Thoracic aorta (tissue), 2 donors: ENCODE measurements at places on chromosomes 5 and 9. TPM values are rescaled to one million over a fixed set of nuclear protein-coding genes. Genes with fewer than 3 reads are reported as not detected.

GRCh38 chr5:17441351-17441750 is 56.7 kb upstream of the TAF11L2 start:
- no peak for DNase-seq

CDO1 gene
- 132 TPM for total RNA-seq

DNA sequence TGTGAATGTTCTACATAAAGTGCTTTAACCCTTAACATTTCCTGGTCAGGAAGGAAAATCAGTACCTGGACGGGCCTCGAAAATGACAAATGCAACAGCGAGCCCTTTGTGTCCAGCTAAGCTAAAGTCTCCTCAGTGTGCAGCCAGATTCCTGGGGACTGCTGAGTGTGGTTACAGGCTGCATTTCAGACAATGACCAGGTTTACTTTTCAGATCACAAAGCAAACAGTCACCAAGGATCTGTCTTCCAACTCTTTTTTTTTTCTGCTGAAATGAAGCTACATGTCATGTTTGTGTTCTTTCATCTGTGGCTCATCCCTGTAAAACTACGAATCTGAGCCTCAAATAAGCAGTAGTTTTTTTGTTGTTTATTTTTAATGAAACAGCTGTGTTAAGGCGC is 20.8 kb downstream of the SLC46A2 start:
- DNase-seq, result no peak

POLR1E gene
- 29.7 TPM for total RNA-seq

GRCh38 chr5:148740966-148741742 is 85.3 kb upstream of the ADRB2 start:
- DNase-seq, result no peak

DNA sequence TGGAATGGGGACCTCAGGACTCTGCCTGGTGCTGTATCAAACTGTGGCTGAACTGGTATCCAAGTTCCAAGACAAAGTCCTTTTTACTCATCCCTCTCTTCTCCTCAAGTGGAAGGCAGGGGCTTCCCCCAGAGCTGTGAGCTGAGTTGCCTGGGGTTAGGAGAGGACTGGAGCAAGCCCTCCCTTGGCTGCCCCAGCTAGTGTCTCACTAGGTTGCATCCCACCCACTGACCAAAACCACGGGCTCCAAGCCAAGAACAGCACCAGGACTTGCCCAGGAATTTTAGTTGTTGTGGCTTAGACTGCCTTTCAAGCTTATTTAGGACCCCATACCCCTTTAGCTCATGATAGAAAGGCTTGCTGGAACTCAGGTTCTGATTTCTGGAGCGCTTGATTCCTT is 158.7 kb upstream of the TNC start:
- no peak for DNase-seq

DNA sequence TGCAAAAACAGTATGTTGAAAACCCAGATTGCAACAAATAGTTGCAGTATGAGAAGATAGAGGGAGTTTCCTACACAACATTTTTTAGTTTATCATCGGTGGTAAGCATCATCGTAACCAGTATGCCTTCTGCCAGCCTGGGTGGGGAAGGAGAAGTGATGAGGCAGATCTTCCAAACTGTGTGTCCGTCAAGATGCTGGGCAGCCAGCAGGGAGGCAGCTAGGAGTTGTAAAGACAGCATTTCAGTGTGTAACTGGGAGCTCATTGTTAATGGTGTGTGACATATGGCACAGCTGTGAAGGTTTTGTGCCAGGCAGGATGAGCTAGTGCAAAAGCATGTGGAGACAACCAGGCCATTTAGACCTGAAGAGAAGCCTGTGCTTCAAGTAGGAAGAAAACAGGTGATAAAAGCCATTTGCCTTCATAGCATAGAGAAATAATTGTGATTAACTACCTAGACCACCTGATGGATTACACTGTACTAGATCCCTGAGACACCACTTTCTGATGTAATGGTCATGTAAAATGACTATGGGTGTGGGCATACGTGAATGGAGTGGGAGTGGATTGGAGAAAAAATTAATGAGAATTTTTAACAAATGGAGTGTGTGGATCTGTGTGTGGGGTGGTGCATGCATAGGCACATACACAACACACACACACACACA is 347.0 kb upstream of the ADAMTSL1 start:
- no peak for DNase-seq

DNA sequence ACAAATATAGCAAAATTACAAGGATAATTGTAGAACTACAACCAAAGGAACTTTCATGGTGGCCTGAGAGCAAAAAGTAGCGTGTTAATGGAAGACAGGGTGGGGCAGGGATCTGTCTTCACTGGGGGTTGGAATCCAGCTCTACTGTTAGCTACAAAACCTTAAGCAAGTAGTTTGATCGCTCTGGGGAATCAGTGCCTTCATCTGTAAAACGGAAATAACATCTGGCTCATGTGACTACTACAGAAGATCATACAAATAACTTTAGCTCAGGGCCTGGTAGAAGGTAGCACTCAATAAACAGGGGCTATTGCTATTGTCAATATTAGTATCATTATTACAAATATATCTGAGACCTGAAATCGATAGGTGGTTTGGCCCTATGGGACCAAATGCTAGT is 40.4 kb downstream of the ZNF608 start:
- no peak for DNase-seq

- DNase-seq, result no peak
These were observed 54.9 kb upstream of the PITX1 start for GRCh38 chr5:135088911-135089310.

SLC36A3 gene
- total RNA-seq, result not detected

- no peak for DNase-seq
These were observed 104.1 kb upstream of the SLC12A2 start for GRCh38 chr5:127979475-127979874.

CCDC152 gene
- 0.81 TPM for total RNA-seq

PCDHB3 gene
- total RNA-seq, result 2.3 TPM

GRCh38 chr5:89071941-89072331 is 189.0 kb upstream of the MEF2C start:
- no peak for DNase-seq

DNA sequence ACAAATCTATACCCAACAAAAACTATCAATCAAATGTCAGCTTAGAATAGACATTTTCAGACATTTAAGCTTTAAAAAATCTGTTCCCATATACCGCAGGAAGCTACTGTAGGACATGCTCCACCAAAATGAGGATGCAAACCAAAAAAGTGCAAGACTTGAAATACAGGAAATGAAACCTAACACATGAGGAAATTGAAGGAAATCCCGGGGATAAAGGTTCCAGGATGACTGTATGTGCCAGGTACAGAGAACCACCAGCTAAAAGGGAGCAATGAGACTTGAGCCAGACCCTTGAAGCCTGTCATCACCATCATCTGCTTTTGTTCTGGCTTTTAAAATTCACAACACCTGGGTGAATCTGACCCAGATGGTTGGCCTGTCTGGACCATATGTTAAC is 21.4 kb downstream of the DIAPH1 start:
- DNase-seq, result no peak

DNA sequence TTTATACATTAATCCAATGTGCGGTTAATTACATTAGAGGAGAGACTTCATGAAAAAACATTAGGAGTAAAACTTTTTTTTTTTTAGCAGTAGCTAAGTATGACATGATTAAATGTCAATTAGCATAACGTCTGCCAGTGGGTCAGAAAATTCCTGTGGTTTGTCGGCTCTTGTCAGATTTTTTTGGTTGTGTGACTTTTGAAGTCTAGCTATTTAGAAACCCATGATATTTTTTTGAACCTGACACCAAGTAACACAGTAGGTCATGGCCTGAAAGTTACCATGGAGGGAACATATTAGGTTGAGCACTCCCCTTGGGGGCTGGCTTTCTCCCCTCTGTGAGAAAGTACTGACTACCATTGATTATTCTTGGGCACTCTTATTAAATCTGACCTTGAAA is 84.8 kb upstream of the ALDH1A1 start:
- DNase-seq, result no peak

SAPCD2 gene
- 0.41 TPM for total RNA-seq

GRCh38 chr5:170642776-170643436 is 139.1 kb downstream of the KCNIP1 start:
- no peak for DNase-seq

DNA sequence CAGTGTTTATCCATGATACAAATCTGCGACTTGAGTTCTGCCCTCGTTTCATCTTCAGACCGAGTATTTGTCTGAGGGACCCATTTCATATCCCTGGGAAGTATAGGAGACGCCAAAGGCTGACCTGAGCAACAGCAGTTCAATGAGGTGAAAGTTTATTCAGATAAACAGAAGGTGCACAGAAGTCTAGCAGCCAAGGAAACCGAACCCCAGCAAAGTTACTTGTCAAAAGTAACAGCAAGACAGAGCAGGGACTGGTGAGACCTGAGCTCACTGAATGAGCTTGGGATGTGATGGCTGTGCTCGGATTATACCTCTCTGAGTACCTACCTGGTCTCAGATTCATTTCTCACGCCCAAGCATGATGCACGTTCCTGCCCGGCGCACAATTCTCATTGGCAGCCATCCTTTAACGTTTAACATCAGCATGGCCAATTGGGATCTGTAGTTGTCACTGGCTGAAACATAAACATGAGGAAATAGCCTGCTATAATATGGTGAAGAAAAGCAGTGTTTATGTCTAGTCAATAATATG is 599 bp downstream of the LYRM7 start:
- DNase-seq, result no peak

- DNase-seq, result no peak
These were observed 108.6 kb upstream of the RAD23B start for GRCh38 chr9:107174441-107174840.

FOXD4L5 gene
- 0.28 TPM for total RNA-seq

- DNase-seq, result no peak
These were observed 1075.1 kb downstream of the NR2F1-AS1 start for GRCh38 chr5:92505925-92506324.

GRCh38 chr5:37811866-37812265 is 28.0 kb downstream of the GDNF start:
- no peak for DNase-seq

DNA sequence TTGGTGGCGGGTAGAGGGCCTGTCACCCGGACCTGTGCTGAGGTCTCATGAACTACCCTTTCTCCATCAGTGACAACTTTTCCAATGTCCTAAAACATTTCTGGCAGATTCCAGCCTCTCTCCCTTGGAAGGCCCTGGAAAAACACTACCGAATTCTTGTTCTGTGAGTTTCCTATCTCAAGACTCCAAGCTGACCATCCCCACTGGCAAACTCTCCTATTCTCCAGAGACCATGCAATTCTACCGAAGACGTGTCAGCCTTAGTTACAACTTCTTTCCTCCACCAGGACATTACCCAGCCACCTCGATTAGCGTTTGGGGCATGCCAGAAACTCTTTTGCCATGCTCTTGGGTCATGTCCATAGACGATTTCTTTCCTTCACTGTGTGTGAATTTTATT is 26.8 kb upstream of the GABRP start:
- no peak for DNase-seq

GRCh38 chr9:128405077-128405779 is 15.4 kb upstream of the CERCAM start:
- no peak for DNase-seq

DNA sequence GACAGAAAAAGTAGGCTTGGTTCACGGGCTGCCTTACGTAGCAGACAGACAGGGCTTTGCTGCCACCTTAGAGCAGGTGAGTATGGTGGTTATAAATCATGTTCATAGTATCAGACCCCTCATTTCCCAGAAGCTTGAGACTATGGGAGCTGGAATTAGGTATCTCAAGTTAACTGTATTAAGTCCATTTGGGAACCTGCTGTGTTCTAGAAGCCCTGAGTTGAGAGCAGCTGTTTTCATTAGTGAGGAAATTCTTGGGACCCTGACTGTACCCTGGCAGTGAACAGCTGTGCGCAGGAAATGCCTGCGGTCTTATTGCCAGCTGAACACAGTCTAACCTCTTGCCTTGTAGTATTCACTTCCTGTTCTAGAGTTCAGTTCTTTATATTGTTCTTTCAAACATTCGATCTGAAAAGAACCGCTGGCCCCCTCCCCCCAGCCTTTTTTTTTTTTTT is 29.8 kb downstream of the UGCG start:
- no peak for DNase-seq

GRCh38 chr5:54959673-54960418 is 25.5 kb downstream of the ESM1 start:
- DNase-seq, result no peak

DNA sequence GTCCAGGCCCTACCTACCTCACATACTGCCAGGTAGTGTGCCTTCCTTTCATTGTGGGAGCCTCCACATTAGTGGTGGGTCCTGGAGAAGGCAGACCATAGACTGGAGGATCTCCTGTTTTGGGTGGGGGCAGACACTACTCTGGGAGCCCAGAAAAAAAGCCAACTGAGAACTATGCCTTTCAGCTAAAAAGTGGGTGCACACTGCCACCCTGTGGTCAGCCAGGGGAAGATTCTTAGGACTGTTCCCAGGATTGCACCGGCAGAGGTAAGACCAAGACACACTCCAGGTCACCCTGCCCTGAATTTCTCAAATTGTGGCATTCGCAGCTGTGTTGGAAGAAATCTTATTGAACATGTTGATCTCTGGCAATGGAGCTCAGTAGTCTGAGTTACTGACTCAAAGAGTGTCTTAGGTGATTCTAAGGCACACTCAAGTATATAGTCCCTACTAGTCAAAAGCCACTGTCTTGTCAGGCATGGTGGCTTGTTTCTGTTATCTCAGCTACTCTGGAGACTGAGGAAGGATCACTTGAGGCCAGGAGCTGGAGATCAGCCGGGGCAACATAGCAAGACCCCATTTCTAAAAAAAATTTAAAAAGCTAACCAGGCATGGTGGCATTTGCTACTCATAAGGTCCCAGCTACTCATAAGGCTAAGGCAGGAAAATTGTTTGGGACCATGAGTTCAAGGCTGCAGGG is 3.6 kb downstream of the SIGMAR1 start:
- no peak for DNase-seq

GRCh38 chr5:165525271-165525670 is 2019.9 kb downstream of the MAT2B start:
- DNase-seq, result no peak

RLN2 gene
- not detected for total RNA-seq

DNA sequence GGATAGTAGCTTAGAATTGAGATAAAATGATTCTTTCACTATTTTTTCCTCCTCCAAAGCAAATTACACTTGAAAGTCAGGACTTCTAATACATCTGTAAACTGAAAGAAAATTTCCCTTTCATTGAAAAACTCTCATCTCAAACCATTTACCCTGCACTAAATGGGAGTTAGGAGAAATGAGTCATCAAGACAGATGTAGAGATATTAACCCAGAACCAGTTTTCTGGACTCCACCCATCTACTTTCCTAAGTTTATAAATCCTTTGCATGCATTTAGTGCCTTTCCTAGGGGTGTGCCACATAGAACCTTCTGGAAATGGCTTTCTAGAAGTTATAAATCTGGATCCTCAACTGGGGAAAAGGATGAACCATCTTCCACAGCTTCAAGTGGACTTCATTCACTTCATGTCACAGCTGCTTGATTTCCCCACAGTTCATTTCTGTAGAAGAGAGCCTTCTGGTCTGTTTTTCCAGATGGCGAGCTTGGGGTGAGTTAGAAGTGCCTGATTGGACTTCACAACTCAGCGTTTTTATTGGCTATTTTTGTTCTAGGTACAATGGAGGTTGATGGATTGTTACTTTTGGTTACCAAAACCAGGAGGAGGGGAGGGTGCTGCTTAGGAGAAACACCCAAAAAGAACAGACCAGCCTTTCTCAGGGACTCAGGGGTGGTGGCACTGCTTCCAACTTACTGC is 72.5 kb upstream of the GPR151 start:
- no peak for DNase-seq
